ENCODE measurements at places on chromosomes 6 and 20. TPM values are rescaled to one million over a fixed set of nuclear protein-coding genes. Genes with fewer than 3 reads are reported as not detected.

Gene PPP1R18
- 139 TPM for total RNA-seq

- no peaks in the 10 kb centered on the region for H3K27me3 ChIP-seq
- peaks cover 32% of the 10 kb centered on the region for H3K36me3 ChIP-seq
- peaks cover 37% of the 10 kb centered on the region for H3K4me1 ChIP-seq
- DNase-seq, result no peak
- H3K4me3 ChIP-seq, result no peak overlapping the region
- H3K27ac ChIP-seq, result no peak overlapping the region
Measured at GRCh38 chr6:109097661-109098060, 2.4 kb downstream of the CEP57L1 start.

- H3K27me3 ChIP-seq, result peaks cover 4% of the 10 kb centered on the region
- H3K4me3 ChIP-seq, result no peak overlapping the region
- no peak overlapping the region for H3K27ac ChIP-seq
- DNase-seq, result no peak
Measured at GRCh38 chr6:168053957-168054471, 25.0 kb downstream of the FRMD1 start.

Gene SRSF12
- total RNA-seq, result not detected

DNA sequence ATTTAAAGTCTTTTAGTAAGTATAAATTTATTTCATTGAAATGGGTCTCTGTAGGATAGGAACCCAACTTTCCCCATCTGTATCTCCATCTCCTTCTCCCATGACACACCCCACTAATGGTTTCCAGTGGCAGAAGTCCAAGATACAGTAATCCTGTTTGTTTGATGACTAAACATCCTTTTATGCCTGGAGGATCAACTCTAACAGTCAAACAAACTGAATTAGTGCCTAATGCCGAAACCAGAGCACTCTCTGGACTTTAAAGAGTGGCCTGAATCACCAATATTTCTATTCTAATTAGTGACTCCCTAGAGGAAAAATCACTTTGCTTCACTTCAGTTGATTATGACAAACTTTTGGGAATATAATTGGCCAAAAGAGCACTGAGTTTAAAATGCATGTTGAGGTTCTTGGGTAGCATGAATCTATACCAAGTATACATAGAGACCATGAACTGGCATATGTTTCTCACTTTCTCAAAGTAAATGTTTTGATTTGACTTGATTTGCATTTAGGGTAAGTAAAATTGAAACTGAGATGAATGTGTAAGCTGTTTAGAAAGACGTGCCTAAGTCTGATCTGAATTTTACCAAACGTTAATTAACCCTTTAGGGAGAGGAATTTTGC is 776.4 kb upstream of the NRSN1 start:
- H3K27ac ChIP-seq, result no peak overlapping the region
- no peak overlapping the region for H3K4me3 ChIP-seq
- DNase-seq, result peak; percentile 13
- no peaks in the 10 kb centered on the region for H3K4me1 ChIP-seq
- no peaks in the 10 kb centered on the region for H3K36me3 ChIP-seq

GRCh38 chr6:14146506-14147096 is 29.0 kb downstream of the CD83 start:
- H3K27ac ChIP-seq, result no peak overlapping the region
- H3K27me3 ChIP-seq, result peaks cover 34% of the 10 kb centered on the region
- no peaks in the 10 kb centered on the region for H3K4me1 ChIP-seq
- no peak overlapping the region for H3K4me3 ChIP-seq
- no peak for DNase-seq

Gene TRIM15
- total RNA-seq, result not detected

Gene NOL4L
- total RNA-seq, result 17.3 TPM

Gene CDC25B
- total RNA-seq, result 42.8 TPM

- H3K4me3 ChIP-seq, result no peak overlapping the region
- H3K4me1 ChIP-seq, result no peaks in the 10 kb centered on the region
- no peak for DNase-seq
- no peaks in the 10 kb centered on the region for H3K36me3 ChIP-seq
Measured at GRCh38 chr20:20666359-20666758, 46.1 kb downstream of the RALGAPA2 start.

- H3K27ac ChIP-seq, result peak overlapping the region; percentile 32
- DNase-seq, result no peak
- H3K36me3 ChIP-seq, result peaks cover 21% of the 10 kb centered on the region
- H3K27me3 ChIP-seq, result no peaks in the 10 kb centered on the region
Measured at GRCh38 chr20:47306755-47307370, 49.6 kb downstream of the ZMYND8 start.

- no peaks in the 10 kb centered on the region for H3K4me1 ChIP-seq
- no peak overlapping the region for H3K4me3 ChIP-seq
- no peak overlapping the region for H3K27ac ChIP-seq
- DNase-seq, result no peak
Measured at GRCh38 chr6:24919056-24919892, 16.5 kb downstream of the RIPOR2 start.

GRCh38 chr6:24883618-24884017 is 52.1 kb downstream of the RIPOR2 start:
- H3K4me1 ChIP-seq, result peaks cover 72% of the 10 kb centered on the region
- H3K4me3 ChIP-seq, result peak overlapping the region; percentile 39
- peak; percentile 86 for DNase-seq
- H3K36me3 ChIP-seq, result peaks cover 6% of the 10 kb centered on the region

Gene NNAT
- not detected for total RNA-seq

Gene HLA-DPA1
- 0.94 TPM for total RNA-seq

DNA sequence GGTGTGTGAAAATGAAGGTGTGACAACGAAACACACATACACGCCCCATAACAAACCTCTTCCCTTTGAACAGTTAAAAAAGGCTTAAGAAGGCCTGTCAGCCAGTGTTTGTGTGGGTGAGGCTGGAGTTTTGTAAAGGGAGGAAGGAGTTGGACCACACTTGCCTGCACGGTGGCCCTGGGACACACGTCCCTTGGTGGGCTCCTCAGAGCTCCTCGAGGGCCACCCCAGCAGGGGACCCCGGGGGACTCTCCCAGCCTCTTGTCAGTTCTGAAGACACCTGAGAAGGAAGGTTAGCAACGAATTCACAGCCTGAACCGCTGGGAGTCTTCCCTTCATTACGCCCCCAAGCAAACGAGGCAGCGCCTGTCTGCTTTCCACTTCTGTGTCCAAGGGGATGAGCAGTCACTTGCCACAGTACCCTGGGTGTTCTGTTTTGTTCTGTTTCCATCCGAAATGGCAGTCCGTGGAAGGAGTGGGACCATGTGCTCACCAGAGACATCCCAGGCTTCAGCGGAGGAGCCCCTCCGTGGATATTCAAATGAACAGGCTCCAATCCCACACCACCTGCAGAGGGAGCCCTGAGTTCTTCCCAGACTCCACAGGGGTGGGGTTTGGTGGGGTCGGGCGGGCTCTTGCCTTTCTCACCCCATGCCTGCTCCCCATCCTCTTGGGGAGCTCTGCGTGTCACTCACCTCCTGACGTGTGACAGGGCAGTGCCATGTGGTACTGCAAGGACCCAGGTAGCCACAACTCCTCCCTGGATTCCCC is 68.6 kb downstream of the NRN1 start:
- H3K27ac ChIP-seq, result no peak overlapping the region
- peaks cover 2% of the 10 kb centered on the region for H3K27me3 ChIP-seq
- H3K36me3 ChIP-seq, result no peaks in the 10 kb centered on the region

- DNase-seq, result no peak
- no peak overlapping the region for H3K27ac ChIP-seq
- no peak overlapping the region for H3K4me3 ChIP-seq
- H3K4me1 ChIP-seq, result no peaks in the 10 kb centered on the region
- H3K27me3 ChIP-seq, result no peaks in the 10 kb centered on the region
- H3K36me3 ChIP-seq, result no peaks in the 10 kb centered on the region
Measured at GRCh38 chr20:39993742-39994141, 695.3 kb downstream of the MAFB start.

Gene CYP21A2
- not detected for total RNA-seq

- DNase-seq, result no peak
- H3K27ac ChIP-seq, result peak overlapping the region; percentile 13
- peaks cover 26% of the 10 kb centered on the region for H3K4me1 ChIP-seq
- H3K4me3 ChIP-seq, result no peak overlapping the region
- peaks cover 16% of the 10 kb centered on the region for H3K36me3 ChIP-seq
Measured at GRCh38 chr6:117531346-117531745, 48.9 kb downstream of the DCBLD1 start.

GRCh38 chr6:32105433-32105832 is 3.7 kb downstream of the TNXB start:
- no peak overlapping the region for H3K27ac ChIP-seq
- no peaks in the 10 kb centered on the region for H3K36me3 ChIP-seq
- H3K4me3 ChIP-seq, result no peak overlapping the region
- peaks cover 25% of the 10 kb centered on the region for H3K4me1 ChIP-seq

Gene TRERF1
- total RNA-seq, result 10.0 TPM

DNA sequence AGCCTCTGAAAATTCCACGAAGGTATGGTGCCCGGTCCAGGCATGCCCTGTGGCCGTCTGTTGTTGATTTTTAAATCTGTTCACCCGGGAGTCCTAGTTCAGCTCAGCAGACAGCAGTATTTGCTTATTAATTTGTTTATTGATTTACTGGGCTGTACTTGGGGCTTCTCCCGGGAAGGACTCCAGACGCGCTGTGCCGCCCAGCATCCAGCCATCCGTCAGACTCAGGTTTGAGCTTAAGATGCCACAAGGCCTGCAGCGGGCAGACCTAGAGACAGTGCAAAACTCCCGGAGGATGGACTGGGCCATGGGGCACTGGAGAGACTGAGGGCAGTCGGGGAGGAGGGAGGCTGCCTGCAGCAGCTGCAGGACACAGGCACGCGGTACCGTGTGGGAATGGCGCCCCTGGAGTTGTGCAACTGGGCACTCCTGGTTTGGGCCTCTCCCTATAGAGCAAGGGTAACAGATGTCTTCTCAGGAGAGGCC is 17.3 kb upstream of the CCDC167 start:
- peaks cover 22% of the 10 kb centered on the region for H3K4me1 ChIP-seq
- peaks cover 53% of the 10 kb centered on the region for H3K27me3 ChIP-seq
- DNase-seq, result no peak
- no peak overlapping the region for H3K4me3 ChIP-seq
- no peak overlapping the region for H3K27ac ChIP-seq

Gene IL17A
- not detected for total RNA-seq

Gene VGLL2
- not detected for total RNA-seq

GRCh38 chr20:49889001-49889934 is 26.1 kb downstream of the SPATA2 start:
- peaks cover 33% of the 10 kb centered on the region for H3K4me1 ChIP-seq
- no peak overlapping the region for H3K27ac ChIP-seq
- H3K27me3 ChIP-seq, result peaks cover 5% of the 10 kb centered on the region
- DNase-seq, result no peak

Data from HFFc6 (cell line).